ENCODE measurements at places on chromosomes 2 and 18.

- DNase-seq: no peak
Observed at GRCh38 chr18:55517055-55517454, 70.9 kb downstream of the TCF4 start.

GRCh38 chr18:3675994-3676393 lies 226.0 kb downstream of the TGIF1 start:
- DNase-seq: no peak

DNA sequence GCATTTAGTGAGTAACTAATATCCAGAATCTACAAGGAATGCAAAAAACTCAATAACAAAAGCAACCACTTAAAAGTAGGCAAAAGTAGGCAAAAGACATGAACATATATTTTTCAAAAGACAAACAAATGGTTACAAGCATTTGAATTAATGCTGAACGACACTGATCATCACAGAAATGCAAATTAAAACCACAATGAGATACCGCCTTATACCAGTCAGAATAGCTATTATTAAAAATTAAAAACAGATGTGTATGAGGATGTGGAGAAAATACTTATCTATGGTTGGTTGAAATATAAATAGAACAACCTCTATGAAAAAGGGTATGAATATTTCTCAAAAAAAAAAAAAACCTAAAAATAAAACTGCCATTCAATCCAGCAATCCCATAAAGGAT lies 51.7 kb downstream of the SNTG2 start:
- DNase-seq: no peak

GRCh38 chr2:227349989-227350612 lies 25.1 kb downstream of the MFF start:
- DNase-seq: no peak

GRCh38 chr2:30778611-30779010 lies 28.6 kb downstream of the CAPN13 start:
- no peak for DNase-seq

DNA sequence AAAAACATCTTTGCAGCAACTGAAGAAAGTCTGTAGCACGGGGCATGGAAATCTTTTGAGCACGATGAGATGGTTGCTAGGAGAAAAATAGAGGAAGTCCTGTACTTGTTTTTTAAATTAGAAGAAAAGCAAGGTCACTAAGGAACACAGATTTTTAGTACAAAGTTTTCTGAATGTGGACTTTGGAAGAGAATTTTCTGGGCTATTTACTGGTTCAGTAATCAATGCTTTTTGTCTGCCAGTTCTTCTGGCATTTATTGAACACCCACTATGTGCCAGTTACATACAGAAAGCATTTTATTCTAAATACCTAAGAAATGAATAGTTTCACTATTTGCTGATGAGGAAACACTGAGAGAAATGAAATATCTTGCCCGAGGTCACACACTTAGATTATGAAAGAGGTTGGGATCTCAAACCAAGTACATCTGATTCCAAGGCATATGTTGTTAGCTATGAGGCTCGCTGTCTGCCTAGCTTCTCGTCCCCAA lies 15.6 kb upstream of the MAP3K20 start:
- DNase-seq: peak; percentile 35

DNA sequence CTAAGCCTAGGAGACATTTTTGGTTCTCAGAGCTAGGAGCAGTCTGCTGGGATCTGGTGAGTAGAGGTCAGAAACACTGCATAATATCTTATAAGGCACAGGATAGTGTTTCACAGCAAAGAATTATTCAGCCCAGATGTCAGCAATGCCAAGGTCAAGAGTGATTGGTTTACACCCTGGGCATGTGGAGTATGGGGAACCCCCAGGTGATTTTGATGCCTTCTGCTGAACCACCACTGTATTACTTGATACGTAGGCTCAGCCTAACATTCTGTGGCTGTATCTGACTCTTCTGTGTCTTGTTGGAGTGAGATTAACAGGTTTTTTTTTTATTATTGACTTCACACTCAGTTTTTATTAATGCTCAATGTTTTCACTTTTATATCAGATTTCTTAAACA lies 6.0 kb downstream of the DDX18 start:
- DNase-seq: no peak

DNA sequence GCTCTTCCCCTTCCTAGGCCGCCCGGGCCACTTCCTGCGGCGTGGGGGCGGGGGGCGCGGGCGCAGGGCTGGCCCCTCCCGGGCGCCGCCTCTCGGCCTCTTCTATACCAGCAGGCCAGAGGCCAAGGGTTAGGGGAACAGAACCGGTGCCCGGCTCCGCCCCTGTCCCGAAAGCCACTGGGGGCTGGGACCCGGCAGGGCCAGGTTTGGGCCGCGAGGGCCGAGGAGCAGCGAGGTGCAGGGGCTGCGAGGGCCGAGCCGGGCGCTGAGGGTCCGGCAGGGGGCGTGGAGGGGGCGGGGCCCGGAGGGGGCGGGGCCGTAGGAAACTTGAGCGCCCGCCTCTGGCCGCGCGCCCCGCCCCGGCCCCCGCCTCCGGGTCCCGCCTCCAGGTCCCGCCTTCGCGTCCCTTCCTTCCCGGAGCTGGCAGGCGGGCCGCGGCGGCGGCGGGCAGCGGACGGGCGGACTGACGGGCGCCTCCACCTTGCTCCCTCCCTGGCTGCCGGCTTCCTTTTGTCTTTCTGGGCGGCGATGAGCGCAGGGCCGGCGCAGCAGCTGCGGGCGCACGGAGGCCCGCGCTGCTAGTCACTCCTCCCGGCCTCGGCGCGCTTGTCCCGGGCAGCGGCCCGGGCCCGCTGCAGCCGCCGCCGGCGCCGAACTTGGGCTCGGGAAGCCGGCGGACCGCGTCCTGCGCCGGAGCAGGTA lies at the start of gene HPCAL1:
TSS of gene HPCAL1 (plus strand) at position 426 of the 702 bp plus-strand sequence. CDS start 116,854 bp downstream, outside the sequence.
- DNase-seq: peak; percentile 64

- DNase-seq: no peak
Observed at GRCh38 chr2:1617425-1618021, 126.8 kb downstream of the PXDN start.

- no peak for DNase-seq
Observed at GRCh38 chr18:70078106-70078505, 127.4 kb downstream of the RTTN start.

DNA sequence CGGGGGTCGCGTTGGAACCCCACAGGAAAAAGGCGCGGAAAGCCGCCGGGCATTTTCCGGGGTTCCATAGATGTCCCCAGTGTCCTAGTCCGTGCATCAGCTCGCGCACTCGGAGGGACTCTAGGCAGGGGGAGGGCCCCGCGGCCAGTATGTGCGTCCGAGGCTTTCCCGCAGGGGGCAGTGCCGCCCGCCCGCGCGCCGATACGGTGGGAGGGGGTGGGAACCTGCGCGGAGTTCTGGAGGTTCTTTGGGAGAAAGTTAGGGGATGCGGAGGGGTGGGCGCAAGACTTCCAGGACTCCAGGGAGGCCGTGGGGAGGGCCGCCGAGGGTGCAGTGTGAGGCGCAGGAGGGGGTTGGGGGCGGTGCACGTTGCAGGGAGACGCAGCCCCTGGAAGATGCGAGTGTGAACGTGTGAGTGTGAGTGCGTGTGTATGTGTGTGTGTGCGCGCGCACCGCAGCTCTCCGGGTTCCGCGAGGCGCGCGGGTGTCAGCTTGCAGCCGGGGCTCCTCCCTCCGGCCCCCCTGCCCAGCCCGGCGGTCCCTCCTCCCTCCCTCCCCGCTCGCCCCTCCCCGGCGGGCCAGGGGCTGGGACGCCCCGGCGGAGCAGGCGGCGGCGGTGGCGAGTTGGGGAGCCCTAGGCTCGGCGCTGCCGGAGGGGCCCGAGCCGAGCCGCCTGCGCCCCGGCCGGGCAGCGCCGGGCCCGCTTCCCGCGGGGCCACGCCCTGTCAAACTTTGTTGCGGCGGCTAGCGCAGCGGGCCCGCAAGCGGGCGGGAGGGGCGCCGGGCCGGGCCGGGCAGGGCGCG lies at the start of gene TCF7L1:
TSS of gene TCF7L1 (plus strand) at position 559 of the 804 bp plus-strand sequence. CDS start 293 bp downstream, outside the sequence.
- DNase-seq: peak; percentile 67

DNA sequence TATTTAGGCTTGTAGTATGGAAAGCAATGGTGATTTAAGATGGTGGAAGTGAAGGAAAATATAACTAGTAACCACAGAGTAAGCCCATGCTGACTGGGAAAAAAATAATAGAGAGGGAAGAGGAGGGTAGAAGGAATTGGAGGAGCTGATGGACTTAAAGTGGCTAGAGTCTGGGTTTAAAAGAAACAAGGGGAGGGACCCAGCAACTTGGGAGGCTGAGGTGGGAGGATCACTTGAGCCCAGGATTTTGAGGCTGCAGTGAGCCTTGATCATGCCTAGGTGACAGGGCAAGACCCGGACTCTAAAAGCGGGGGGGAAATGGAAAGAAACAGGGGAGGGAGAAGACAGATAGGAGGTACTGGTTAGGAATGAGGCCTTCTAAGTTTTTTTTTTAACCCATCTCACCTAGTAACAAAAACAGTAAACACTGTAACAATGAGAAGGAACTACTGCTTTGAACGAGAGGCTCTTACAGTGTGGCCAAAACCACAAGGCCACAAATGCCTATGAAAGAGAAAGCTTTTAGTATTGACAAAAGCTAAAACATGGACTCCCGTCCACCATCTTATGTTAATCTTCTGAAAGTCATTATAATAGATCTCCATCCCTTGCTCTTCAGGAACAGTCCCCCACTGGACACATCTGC lies 26.6 kb downstream of the METTL8 start:
- no peak for DNase-seq

DNA sequence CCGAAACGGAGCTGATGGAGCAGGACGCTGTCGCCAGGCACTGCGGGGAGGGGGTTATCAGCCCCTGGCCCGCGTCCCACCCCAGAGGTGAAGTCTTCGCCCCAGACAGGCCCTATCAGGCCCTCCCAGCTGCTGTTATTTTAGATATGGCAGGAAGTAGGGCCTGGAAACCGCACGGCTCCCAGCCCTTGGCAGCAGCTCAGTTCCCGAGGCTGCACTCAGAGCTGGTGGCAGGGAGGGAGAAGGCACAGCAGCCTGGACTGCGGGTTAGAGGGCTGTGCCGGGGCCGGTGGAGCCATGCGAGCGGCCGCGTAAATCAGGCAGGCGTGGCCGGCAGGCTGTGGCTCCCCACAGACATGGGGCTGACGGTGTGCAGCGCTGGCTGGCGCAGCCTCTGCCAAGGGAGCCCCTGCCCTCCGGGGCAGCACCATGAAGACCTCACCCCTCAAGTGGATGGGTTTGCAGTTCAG lies 111.4 kb downstream of the NFATC1 start:
- peak; percentile 36 for DNase-seq

DNA sequence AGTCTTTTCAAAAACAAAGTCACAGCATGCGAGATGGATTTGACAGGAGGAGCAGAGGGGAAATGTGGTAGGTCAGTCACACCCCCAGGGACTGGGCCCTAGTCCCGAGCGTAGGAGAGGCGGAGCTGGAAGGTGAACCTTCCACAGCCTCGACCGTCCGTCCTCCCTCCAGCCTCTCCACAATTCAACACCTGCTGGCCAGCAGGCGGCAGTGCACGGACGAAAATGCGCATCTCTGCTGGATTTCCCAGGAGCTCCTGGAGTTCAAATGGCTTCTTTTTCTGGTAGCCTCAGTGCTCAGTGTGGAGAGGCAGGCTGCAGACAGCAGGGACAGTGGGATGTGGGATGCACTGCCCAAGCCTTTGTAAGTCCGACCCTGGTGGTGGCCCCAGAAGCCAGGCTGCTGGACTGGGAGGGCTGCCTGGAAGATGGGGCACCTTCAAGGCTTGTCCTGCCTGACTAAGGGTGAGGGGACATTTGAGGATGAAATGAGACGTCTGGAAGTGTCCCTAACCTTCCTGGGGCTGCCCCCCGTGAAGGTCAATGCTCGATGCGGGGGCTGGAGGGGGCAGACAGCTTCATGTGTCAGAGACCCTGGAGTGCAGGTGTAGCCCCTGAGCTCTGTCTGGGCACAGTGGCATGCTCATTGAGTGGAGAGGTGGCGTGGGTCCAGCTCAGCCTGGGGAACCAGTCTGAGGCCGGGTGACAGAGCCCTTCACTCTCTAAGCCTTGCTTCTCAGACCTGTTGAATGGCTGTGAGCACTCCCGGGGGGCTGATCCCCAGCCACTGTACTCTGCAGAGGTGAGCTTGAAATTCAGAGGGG lies 189.5 kb downstream of the TFCP2L1 start:
- peak; percentile 27 for DNase-seq

DNA sequence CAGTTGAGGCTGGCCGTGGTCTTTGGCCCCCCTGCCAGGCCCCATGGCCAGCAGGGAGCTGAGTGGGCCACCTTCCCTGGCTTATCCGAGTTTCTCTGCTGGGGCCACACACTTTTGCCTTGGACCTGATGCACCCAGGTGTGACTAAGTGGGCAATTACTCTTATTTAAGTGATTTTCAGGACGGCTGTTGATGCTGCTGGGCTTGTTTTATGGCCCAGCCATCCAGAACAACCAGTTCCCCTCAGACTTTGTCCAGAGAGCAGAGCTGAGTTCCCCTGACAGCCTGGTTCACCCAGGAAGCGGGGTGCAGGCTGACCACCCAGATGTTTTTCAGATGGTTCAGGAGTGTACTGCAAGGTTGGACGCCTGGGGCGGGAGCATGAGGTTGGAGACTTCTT lies 68.8 kb downstream of the GLI2 start:
- DNase-seq: no peak

- no peak for DNase-seq
Observed at GRCh38 chr2:231542136-231542535, 11.9 kb upstream of the NMUR1 start.

GRCh38 chr2:197115325-197115724 lies 188.8 kb upstream of the PGAP1 start:
- DNase-seq: no peak

GRCh38 chr18:36108601-36109000 lies 20.5 kb downstream of the SLC39A6 start:
- DNase-seq: no peak
